EH (cell line): ENCODE measurements at places on chromosomes 5 and 9.
A peak's percentile ranks its signal among the peaks of the same experiment; 100 is the strongest.

- no peak for DNase-seq
Measured at GRCh38 chr5:157454273-157454672, 5.7 kb upstream of the NIPAL4 start.

DNA sequence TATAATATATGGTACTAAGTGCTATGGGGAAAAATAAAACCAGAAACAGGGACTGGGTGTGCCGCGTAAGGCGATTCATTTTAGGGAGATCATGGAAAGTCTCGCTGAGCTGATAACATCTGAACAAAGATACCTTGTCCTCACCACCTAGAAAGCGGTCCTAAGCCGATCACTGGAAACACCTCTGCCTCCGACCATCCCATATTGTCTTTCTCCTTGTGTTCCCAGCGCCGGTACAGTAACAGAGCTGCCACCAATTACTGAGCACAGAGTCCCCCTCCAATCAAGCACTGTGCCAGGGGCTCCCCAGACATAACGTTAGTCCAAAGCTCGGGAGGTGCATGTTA is 704 bp downstream of the CCDC112 start:
- no peak for DNase-seq

DNA sequence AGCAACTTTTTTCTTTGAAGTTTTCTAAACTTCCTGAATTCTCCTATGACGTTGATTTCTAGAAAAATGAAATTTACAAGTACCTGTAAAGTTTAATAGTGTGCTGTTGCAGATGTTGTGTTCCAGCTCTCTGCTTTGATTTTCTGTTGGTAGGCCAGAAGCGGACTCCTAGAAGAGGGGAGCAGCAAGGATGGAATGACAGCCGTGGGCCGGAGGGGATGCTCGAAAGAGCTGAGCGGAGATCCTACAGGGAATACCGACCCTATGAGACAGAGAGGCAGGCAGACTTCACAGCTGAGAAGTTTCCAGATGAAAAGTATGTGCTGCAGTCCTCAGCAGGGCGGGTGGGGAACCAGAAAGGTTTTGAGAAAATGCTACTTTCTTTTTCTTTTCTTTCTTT is 8.3 kb downstream of the HABP4 start:
- no peak for DNase-seq

DNA sequence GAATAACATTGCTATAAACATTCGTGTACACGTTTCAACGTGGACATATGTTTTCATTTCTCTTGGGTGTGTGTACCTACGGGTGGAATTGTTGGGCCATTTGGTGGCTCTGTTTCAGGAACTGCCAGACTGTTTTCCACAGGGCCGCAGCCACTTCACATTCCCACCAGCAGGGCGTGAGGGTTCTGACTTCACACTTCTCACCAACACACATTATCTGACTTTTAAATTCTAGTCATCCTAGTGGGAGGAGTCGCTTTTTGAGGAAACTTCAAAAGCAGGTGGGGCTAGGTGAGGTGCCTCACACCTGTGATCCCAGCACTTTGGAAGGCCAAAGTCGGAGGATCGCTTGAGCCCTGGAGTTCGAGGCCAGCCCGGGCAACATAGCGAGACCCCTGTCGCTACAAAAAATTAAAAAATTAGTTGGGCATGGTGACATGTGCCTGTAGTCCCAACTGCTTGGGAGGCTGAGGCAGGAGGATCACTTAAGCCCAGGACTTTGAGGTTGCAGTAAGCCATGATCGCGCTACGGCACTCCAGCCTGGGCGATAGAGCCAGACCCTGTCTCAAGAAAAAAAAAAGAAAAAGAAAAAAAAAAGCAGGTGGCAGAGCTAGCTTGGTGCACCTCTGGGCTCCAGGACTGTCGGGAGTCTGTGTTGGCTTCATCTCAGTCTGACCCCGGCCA is 28.5 kb downstream of the TSPAN17 start:
- DNase-seq, result peak; percentile 43

- DNase-seq, result no peak
Measured at GRCh38 chr5:88391116-88391515, 122.5 kb upstream of the TMEM161B start.

GRCh38 chr9:114837923-114838322 is 32.1 kb upstream of the TNFSF15 start:
- peak; percentile 19 for DNase-seq

GRCh38 chr5:177519463-177520235 is 2.9 kb upstream of the DDX41 start:
- no peak for DNase-seq

DNA sequence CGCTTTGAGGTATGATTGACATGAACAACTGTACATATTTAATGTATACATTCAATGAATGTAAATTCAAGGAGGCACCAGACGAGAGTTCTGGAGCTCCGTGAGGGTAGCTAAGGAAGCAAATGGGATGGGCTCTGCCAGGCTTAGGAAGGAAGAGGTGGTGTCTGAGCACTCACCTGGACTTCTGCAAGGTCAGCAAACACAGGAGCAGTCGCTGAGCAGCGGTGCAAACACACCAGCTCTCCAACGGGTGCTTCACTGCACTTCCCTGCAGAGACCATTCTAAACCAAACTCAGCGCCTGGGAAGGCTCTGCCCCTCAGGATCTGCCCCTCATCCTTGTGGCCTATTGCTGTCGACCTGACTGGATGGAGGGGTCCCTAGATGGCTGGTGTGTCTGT is 101.5 kb downstream of the COL23A1 start:
- no peak for DNase-seq

DNA sequence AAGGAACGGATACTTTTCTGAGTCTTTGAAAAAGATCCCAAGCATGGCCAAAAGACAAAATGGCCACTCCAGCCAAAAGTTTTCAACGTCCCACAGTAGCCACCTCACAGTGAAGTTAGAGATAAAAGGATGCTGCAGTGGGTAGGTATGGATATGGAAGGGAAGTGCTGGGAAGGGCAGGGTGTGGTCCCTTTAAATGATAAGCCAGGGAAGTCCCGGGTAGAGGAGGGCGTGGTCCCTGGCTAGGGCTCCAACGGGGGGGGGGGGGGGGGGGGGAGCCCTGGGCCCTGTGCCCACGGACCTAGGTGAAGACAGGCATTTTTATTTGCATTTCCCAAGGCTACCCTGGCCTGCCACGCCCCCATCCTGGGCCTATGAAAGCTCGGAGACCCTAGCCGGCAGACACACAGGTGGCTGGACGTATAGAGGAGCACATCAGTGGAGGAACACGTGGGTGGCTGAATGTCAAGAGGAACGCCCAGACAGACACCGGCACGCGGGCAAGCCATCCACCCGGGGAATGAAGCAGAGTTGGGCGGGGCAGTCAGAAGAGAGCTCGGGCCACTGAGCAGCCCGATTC is 306.7 kb downstream of the NFIB start:
- DNase-seq, result no peak

GRCh38 chr5:163024936-163025335 is 412.5 kb upstream of the CCNG1 start:
- DNase-seq, result no peak

DNA sequence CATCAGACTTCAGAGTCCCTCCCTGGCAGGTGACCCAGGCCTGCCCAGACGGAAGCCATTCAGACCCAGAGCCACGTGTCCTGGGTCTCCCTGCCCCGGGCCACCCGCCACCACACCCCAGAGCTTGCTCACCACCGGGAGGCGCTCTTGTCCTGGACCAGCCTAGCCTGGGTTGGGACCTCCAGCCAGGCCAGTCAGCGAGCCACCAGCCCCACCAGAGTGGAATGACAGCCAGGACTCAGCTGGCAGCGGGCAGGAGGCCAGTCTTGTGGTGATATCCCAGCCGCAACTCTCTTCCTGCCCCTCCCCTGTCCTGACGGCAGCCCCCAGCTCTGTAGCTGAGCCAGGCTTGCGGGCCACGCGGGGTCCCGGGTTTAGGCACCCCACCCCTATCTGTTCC is 1.7 kb upstream of the PTGDS start:
- DNase-seq, result no peak

- no peak for DNase-seq
Measured at GRCh38 chr5:31487506-31487905, 44.4 kb downstream of the DROSHA start.

- DNase-seq, result no peak
Measured at GRCh38 chr5:174614500-174615135, 109.8 kb upstream of the MSX2 start.

GRCh38 chr5:41809128-41809527 is 61.1 kb downstream of the OXCT1 start:
- DNase-seq, result no peak

GRCh38 chr9:2907411-2907810 is 63.5 kb upstream of the PUM3 start:
- peak; percentile 9 for DNase-seq

- DNase-seq, result no peak
Measured at GRCh38 chr5:129639331-129639730, 108.6 kb upstream of the MINAR2 start.

DNA sequence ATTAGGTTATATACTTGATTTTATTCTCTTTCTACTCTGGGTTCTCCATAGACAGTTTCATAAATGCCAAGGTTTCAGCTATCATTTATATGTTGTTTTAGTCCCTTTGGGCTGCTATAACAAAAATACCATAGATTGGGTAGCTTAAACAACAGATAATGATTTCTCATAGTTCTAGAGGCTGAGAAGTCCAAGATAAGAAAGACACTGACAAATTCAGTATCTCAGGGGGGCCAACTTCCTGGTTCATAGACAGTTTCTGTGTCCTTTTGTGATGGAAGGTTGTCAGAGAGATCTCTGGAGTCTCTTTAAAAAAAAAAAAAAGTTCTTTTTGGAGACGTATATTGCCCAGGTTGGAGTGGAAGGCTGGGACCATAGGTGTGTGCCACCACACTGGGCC is 113.3 kb downstream of the SCAMP1 start:
- no peak for DNase-seq

- DNase-seq, result peak; percentile 40
Measured at GRCh38 chr5:93053825-93054224, 527.2 kb downstream of the NR2F1-AS1 start.

GRCh38 chr5:109105631-109106267 is 304.0 kb downstream of the PJA2 start:
- DNase-seq, result peak; percentile 93

GRCh38 chr5:149220750-149221149 is 50.9 kb upstream of the AFAP1L1 start:
- DNase-seq, result no peak

DNA sequence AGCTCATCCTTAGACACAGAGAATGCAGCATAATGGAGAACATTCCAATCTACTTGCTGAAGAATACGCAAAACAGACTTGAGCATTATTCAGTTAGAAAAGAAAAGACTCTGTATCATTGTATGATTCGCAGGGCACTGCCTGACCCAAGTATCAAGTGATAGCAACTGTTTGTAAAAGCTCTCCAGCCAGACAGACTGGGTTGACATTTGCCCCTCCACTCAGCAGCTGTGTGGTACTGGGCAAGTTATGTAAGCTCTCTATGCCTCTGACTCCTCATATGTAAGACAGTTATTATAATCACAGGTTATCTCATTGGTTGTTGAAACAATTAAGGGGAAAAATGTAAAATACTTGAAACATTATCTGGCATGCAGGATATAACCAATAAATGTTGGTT is 505.0 kb downstream of the ELAVL2 start:
- no peak for DNase-seq
